Esophagus squamous epithelium (tissue), 5 donors: ENCODE measurements at places on chromosomes 2 and 18.

- no peak for DNase-seq
Observed at GRCh38 chr18:36695806-36696205, 133.0 kb downstream of the TPGS2 start.

DNA sequence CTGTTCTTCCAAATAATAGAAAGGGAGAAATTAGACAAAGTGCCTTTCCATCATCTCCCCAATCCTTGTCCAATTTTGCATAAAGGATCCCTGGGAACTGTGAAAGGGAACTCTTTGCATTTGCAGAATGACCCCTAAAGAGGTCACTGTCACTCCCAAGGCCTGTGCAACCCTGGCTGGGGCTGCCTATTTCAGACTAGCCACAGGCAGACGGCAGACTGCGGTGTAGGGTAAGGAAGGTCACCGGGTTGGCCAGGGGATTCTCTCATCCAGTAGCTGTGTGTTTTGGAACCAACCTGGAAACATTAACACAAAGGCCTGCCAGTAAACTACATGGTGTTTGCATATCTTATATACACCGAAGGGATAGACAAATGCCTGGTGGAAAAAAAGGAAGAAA lies 818.7 kb downstream of the BCL11A start:
- DNase-seq: no peak

GRCh38 chr2:38462121-38462661 lies 85.1 kb upstream of the ATL2 start:
- no peak for DNase-seq

DNA sequence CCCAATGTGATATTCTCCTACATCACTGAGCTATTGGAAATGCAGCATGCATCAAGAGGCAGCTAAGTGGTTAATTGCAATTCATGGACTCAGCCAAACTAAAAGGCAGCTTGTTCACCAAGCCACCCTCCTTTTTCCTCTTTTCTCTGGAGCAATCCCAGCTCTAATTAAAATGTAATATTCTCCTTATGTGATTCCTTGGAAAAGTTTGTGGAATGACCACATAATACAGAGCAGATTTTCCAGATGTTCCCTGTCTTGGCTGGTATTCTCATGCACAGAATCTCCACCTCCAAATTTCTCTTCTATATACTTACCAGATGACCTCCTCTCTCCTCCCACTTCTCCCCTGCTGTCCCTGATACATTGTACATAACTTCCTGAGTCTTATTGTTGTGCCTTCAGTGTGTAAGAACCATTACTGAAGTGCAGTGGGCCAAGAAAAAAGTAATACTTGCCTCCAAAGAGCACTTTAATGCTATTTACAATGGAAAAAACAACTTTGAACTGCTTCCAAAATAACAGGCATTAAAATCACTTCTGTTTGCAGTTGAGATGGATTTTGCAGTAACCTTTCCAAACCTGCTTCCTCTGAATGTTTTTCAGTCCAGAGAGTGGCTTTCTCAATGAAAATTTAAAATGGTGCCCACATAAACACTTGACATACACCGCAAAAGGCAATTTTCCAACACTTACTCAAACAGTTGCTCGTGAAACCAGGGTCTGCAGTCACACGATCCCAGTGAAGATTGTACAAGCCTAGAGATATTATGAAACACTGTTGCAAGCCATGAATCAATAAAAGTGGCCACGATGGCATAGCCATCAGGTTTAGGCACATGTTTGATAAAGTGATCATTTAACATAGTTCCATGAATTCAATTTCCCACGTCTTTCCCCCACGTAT lies 258.0 kb downstream of the MTX2 start:
- no peak for DNase-seq

DNA sequence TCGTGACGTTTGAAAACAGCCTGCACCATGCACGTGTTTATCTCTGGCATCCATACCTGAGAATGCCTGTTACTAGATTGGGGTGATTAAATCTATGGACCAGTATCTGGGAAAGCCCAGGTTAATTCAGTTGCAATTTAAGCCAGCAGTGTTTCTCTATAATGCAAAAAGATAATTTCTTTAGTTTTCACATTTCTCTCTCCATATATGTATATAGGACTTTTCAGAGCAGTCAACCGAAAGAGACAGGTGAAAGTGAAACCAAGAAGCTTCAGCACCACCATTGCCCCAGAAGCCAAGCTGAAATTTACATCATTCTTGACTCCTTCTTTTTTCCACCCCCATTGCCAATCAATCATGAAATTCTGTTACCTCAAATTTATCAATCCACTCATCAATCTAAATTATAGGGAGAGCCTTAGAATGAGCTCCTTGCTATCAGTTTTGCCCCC lies 2.7 kb upstream of the LRP2 start:
- DNase-seq: no peak

DNA sequence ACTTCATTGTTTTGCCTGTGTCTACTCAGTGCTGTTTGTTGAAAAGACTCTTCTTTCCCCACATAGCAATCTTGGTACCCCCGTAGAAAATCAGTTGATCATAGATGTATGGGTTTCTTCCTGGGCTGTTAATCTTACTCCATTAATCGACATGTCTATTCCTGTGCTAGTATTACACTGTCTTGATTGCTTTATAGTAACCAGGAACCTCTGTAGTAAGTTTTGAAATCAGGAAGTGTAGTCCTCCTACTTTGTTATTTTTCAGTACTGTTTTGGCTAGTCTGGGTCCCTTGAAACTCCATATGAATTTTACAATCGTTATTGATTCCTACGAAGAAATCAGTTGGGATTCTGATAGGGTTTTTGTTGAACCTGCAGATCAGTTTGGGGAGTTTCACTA lies 78.8 kb upstream of the FAM136A start:
- DNase-seq: no peak

DNA sequence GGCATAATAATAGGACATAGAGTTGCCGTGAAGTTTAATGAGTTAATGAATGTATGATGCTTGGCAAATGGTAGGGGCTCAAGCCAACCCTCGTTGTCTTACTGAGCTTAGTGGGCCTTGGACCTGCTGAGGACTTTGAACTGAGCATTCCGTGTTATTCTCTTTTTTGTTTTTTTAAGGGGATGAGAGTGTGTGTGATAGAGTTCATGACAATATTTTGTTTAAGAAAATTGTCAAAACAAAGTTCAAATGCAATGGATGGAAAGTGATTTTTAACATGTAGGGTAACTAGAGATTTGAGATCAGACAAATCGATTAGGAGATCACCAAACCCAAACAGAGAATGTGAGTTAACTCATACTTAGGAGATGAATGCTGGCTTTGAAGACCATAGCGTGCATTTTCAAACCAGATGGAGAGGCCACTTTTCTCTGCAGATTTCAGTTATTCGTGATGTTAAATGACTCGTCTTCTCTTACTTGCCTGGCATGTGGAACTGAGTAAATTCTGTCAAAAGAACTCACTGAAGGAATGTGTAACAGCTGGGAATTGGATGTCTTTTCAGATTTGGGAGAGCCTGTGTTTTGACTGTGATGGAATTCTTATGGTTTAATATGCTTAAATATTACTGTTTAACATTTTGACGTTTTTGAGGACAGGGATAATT lies 88.7 kb downstream of the NEDD4L start:
- DNase-seq: no peak

DNA sequence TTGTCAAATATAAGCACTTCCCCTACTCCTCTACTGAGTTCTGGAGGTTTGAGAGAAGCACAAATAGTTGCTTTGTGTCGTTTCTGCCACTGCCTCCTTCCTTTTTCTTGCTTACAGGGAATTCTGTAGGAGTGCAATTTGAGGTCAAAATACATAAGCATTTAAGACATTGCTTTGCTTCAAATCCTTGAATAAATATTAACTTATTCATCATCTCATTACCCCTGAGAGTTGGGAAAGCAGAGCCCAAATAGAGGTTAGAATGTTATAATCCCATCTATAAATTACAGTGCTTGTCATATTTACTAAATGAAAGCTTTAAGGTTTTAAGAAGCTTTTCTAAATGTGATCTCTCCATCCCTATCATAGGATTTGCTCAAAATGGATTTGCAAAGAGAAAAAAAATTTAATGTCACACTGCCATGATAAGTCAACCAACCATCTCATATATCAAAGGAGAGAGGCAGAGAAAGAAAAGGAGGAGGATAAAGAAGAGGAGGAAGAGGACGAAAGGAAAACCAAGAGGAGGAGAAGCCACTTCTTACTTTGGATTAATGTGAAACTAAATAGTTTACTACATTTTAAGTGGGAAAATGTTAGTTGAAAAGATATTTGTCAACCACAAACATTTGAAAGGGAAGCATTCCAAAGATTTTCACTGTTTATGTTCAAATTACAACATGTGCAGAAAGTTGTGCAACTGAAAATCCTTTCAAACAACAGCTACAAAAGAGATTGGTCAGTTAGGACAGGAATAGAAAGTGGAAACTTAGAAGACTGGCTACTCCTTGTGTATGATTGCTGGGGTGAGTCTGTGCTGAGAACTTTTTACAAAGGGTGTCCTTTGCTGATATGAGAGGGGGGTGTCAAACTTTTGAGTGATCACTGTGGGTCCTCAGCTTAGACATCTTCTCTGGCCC lies 277.3 kb upstream of the FN1 start:
- DNase-seq: no peak

DNA sequence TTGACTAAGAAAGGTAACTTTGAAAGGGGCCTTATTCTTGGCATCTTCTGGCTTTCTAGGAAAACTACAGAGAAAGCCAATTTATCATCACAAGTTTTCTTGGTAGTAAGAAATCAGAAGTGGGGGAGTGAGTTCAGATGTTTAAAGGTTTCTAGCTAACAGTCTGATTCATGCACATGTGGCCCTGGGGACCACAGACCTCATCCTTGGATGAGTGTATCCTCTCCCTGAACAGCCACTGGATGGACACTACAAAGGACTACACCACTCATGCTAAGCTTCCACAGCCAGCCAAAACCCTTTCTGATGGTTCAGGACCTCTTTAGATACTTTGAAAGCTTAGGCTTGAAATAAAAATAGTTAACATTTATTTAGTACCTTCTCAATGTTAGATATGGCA lies 218.3 kb upstream of the STK17B start:
- DNase-seq: no peak

DNA sequence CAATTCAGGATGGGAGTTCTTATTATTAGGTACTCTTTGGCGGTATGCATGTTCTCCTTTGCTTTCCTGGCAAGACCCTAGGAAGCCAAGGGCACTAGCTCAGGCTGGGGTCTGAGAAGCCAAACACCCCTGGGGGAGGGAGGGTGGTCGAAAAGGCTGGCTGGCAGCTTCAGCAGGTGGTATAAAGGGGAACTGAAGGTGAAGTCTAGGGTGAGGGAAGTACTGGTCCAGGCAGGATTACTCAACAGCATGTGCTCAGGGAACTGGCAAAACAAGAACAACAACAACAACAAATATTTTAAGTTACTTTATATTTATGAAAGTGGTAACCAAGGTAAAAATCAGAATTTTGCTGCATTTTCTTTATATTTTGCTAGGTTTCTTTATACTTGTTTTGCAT lies 40.7 kb upstream of the PCBP1 start:
- DNase-seq: no peak

DNA sequence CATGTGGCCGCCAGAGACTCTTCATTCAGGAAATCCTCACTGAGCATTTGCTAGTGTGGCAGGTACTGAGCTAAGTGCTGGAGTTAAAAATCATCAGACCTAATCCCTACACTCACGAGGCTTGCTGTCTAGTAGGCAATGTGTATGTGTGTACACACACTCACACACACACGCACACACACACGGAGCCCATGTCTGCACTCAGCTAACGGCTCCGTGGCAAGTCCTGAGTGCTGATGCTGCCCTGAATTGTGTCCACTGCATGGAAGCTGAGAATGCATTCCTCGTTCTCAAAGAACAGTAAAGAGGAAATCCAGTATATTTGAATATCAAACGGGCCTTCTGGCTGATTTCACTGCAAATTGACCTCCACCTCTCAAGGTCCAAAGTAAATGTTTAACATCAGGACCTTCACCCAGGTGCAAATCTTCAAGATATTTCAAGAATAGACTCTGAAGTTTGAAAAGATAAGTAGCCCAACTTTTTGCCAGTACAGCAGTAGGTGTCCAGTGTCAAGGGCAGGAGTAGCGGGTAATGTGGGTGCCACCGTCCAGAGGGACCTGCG lies 136.1 kb upstream of the TTC39C start:
- DNase-seq: no peak

DNA sequence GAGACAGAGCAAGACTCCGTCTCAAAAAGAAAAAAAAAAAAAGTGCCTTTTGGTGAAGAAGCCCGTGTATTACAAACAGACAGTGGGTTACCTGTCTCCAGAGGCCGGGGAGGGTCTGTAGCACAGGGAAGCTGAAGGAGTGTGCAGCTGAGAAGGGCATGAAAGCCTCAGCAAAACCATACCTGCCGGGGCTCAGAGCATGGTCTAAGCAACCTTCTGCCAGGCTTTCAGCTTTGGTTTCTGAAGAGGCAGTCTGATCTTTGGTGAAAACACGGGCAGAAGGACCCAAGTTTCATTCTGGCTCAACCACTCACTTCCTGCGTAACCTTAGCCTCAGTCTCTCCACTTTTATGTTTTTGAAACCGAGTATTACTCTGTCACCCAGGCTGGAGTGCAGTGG lies 21.5 kb downstream of the SH2D6 start:
- DNase-seq: no peak

DNA sequence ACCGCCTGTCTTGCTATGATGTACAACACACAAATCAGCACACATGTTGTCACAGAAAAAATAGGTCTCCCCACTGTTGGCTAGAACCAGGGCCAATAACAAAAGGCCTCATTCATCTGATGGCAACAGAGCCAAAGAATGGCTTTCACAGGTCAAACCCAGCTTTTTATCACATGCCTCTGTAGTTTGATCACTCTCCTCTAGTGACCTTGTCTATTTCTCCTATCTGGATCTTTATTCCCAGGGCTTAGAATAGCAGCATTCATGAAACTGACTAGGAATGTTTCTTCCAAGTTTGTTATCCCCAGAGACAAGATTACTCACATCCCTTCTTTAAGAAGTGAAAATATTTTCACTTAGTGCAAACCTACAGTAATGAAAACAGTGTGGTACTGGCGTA lies 285.8 kb upstream of the GYPC start:
- no peak for DNase-seq
